ENCODE measurements at places on chromosomes 5 and 9. TPM values are rescaled to one million over a fixed set of nuclear protein-coding genes. Genes with fewer than 3 reads are reported as not detected.
A peak's percentile ranks its signal among the peaks of the same experiment; 100 is the strongest.

Gene TCF7
- total RNA-seq: 3.4 TPM

Gene PRSS3
- 32.3 TPM for total RNA-seq

Gene UNC13B
- total RNA-seq: 18.2 TPM

Gene PCDHGB7
- 17.9 TPM for total RNA-seq

Gene DDX4
- not detected for total RNA-seq

Gene CKMT2
- total RNA-seq: not detected

Gene LRRC14B
- not detected for total RNA-seq

Gene NFIL3
- 16.1 TPM for total RNA-seq

Gene ZNF883
- total RNA-seq: 4.5 TPM

Gene TLE1
- 12.3 TPM for total RNA-seq

Gene PRR7
- 8.9 TPM for total RNA-seq

- no peak for DNase-seq
These were observed 73.8 kb downstream of the AMBP start for GRCh38 chr9:114004221-114004716.

DNA sequence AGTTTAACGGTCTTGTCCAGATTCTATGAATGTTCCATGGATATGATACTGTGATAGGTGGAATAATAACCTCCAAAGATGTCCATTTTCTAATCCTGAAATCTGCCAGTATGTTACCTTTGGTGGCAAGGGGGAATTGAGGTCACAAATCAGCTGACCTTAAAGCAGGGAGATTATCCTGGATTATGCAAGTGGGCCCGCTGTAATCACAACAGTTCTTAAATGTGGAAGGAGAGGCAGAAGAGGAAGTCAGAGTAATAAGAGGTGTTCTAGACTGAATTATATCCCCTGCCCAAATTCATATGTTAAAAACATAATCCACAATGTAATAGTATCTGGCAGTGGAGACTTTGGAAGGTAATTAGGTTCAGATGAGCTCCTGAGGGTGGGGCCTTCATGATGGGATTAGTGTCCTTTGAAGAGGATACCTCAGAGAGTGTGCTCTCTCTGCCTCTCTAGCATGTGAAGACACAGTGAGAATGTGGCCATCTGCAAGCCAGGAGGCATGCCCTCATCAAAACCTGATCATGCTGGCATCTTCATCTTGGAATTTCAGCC lies 47.6 kb upstream of the ZFAND5 start:
- DNase-seq: no peak

DNA sequence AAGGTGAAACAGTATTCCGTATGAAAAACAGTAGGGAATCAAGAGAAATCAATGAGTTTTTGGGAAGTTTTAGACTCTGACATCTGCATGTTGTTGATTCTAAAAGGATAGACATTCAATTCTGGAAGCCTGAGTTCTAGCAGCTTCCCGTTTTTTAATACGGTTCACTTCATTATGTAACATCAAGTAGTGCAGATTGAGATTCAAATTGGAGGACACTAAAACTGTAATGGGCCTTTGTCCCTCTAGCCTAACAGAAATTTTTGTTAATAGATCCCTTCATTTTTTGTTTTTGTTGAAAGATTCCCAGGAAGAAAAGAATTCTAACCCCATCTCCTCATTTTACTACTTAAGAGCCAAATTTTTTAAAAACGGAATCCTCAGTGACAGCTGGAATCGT lies 384.6 kb downstream of the SH3GL2 start:
- no peak for DNase-seq

- no peak for DNase-seq
These were observed 100.7 kb downstream of the PTPRD start for GRCh38 chr9:10512144-10512543.

GRCh38 chr9:131799177-131799823 lies 59.4 kb upstream of the RAPGEF1 start:
- peak; percentile 16 for DNase-seq

GRCh38 chr9:137057545-137057944 lies 3.7 kb upstream of the ENTPD2 start:
- DNase-seq: no peak

- DNase-seq: no peak
These were observed 90.2 kb upstream of the BOD1 start for GRCh38 chr5:173706700-173707099.

GRCh38 chr9:81460693-81461092 lies 228.7 kb downstream of the TLE1 start:
- no peak for DNase-seq

GRCh38 chr9:89993678-89994630 lies 389.1 kb downstream of the GADD45G start:
- DNase-seq: no peak

- no peak for DNase-seq
These were observed 97.6 kb upstream of the GRHPR start for GRCh38 chr9:37324691-37325490.

GRCh38 chr9:19471737-19472648 lies 63.2 kb downstream of the ACER2 start:
- peak; percentile 38 for DNase-seq

- DNase-seq: no peak
These were observed 1955.5 kb downstream of the MAT2B start for GRCh38 chr5:165460911-165461310.

GRCh38 chr5:176538230-176538988 lies 1.2 kb upstream of the RNF44 start:
- DNase-seq: no peak

GRCh38 chr5:89473196-89473595 lies 590.2 kb upstream of the MEF2C start:
- no peak for DNase-seq

GRCh38 chr9:93096131-93096802 lies at the start of gene CARD19:
CARD19 (plus strand) TSS chr9:93096217; CDS start chr9:93096346, 129 bp downstream.
- no peak for DNase-seq

GRCh38 chr5:170756691-170757090 lies 26.8 kb upstream of the GABRP start:
- DNase-seq: no peak

All from HFFc6 (cell line).